ENCODE measurements at places on chromosomes 2 and 18. TPM values are rescaled to one million over a fixed set of nuclear protein-coding genes. Genes with fewer than 3 reads are reported as not detected.

Gene CFC1
- not detected for total RNA-seq

Gene TAF4B
- 18.7 TPM for total RNA-seq

Gene MALL
- total RNA-seq = 0.47 TPM

Gene SPATA3
- 0.24 TPM for total RNA-seq

Gene TRIM43
- not detected for total RNA-seq

Gene FABP1
- not detected for total RNA-seq

Gene SLC5A7
- not detected for total RNA-seq

Gene SLC66A3
- total RNA-seq = 10.3 TPM

Gene DUSP19
- 3.6 TPM for total RNA-seq

Gene GRHL1
- total RNA-seq = 0.88 TPM

GRCh38 chr2:65402780-65403528 lies 29.4 kb downstream of the SPRED2 start:
- no peak overlapping the region for H3K27ac ChIP-seq
- H3K27me3 ChIP-seq = no peaks in the 10 kb centered on the region
- no peaks in the 10 kb centered on the region for H3K36me3 ChIP-seq

DNA sequence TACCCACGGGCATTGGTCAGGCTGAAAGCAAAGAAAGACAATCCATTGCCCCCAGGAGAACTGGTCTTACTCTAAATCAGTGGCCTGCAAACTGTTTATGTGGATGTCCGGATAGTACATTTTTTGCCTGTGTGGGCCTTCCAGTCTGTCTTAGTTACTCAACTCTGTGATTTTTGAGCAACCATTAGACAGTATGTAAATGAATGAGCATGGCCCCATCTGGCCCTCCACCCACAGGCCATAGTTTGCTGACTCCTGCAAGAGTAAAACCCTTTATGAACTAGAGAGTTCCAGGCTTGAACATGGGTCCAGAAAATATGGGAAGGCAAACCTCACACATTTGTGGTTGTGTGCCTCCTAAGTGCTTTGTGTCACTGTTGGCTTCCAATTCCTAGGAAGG lies 55.7 kb upstream of the CYP1B1 start:
- no peak overlapping the region for H3K27ac ChIP-seq
- no peaks in the 10 kb centered on the region for H3K36me3 ChIP-seq
- no peaks in the 10 kb centered on the region for H3K27me3 ChIP-seq
- H3K4me1 ChIP-seq = no peaks in the 10 kb centered on the region

GRCh38 chr2:207876842-207877535 lies 107.3 kb upstream of the FZD5 start:
- no peaks in the 10 kb centered on the region for H3K27me3 ChIP-seq
- no peaks in the 10 kb centered on the region for H3K4me1 ChIP-seq
- no peaks in the 10 kb centered on the region for H3K36me3 ChIP-seq

- no peaks in the 10 kb centered on the region for H3K27me3 ChIP-seq
- no peaks in the 10 kb centered on the region for H3K36me3 ChIP-seq
- DNase-seq = no peak
- H3K27ac ChIP-seq = no peak overlapping the region
- H3K4me3 ChIP-seq = no peak overlapping the region
- no peaks in the 10 kb centered on the region for H3K4me1 ChIP-seq
These were observed 24.4 kb upstream of the ITM2C start for GRCh38 chr2:230840301-230840700.

DNA sequence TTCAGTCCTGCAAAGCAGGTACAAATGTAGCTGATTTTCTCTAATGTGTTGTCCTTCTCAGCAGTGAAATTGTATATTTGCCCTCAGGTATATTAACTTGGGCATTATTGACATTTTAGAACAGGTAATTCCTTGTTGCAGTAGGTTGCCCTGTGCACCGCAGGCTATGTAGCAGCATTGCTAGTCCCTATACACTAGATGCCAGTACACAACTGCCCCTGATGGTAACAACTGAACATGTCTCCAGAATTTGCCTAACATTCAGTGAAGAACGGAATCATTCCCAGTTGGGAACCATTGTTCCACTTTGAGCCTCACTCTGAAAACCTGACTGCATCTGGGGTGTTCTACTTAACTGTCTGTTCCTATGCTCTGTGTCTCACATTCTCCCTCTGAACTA lies 23.1 kb upstream of the TFPI start:
- no peak for DNase-seq
- no peaks in the 10 kb centered on the region for H3K36me3 ChIP-seq
- no peak overlapping the region for H3K4me3 ChIP-seq
- no peaks in the 10 kb centered on the region for H3K27me3 ChIP-seq

DNA sequence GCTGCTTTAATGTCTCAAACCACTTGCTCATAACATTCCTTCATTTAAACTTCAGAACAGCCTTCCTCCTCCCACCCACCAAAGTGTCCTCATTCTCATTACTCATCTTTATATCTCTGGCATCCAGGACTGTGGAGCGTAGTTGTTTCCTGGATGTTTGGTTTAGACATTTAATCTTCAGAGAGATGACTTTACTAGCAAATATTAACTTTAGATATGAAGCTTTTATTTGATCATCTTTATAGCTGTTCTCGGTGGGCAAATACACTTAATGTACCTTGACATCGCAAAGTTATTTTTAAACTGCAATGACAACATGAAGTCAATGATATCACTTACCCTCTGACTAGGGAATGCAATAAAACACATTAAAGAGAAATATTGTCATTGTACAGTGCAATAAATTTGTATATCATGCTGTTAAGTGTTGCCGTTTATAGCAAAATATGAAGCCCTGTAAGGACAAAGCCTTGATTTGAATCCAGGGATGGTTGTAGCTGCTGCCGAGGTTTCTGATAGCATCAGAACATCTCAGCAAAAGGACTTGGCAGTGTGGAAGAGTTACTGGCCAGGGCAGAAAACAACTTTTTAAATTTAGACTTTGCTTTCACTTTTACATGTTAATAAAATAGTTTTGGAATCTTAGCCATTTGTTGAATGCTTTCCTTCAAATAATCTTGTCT lies 4.6 kb upstream of the LAMA3 start:
- no peak for DNase-seq
- no peak overlapping the region for H3K27ac ChIP-seq
- H3K36me3 ChIP-seq = no peaks in the 10 kb centered on the region
- peaks cover 17% of the 10 kb centered on the region for H3K27me3 ChIP-seq
- H3K4me3 ChIP-seq = no peak overlapping the region

GRCh38 chr2:19754907-19755306 lies 146.9 kb downstream of the TTC32 start:
- H3K4me3 ChIP-seq = no peak overlapping the region
- H3K4me1 ChIP-seq = no peaks in the 10 kb centered on the region
- H3K27ac ChIP-seq = no peak overlapping the region
- no peaks in the 10 kb centered on the region for H3K27me3 ChIP-seq

GRCh38 chr2:238467792-238468191 lies 41.1 kb downstream of the ASB1 start:
- H3K4me1 ChIP-seq = no peaks in the 10 kb centered on the region
- DNase-seq = no peak
- no peaks in the 10 kb centered on the region for H3K27me3 ChIP-seq
- no peak overlapping the region for H3K4me3 ChIP-seq
- H3K27ac ChIP-seq = no peak overlapping the region

- no peak for DNase-seq
- no peak overlapping the region for H3K4me3 ChIP-seq
- H3K27me3 ChIP-seq = no peaks in the 10 kb centered on the region
- H3K36me3 ChIP-seq = peaks cover 49% of the 10 kb centered on the region
These were observed 21.3 kb downstream of the PLEKHB2 start for GRCh38 chr2:131126436-131126835.

GRCh38 chr2:28356095-28356911 lies 36.4 kb upstream of the FOSL2 start:
- H3K36me3 ChIP-seq = no peaks in the 10 kb centered on the region
- DNase-seq = peak; percentile 43
- H3K4me1 ChIP-seq = peaks cover 44% of the 10 kb centered on the region

GRCh38 chr2:160194351-160194750 lies 5.7 kb downstream of the ITGB6 start:
- no peak overlapping the region for H3K4me3 ChIP-seq
- H3K4me1 ChIP-seq = no peaks in the 10 kb centered on the region
- no peak for DNase-seq
- no peaks in the 10 kb centered on the region for H3K36me3 ChIP-seq
- no peak overlapping the region for H3K27ac ChIP-seq

GRCh38 chr2:121562269-121563176 lies 31.8 kb downstream of the RNU4ATAC start:
- H3K4me3 ChIP-seq = no peak overlapping the region
- H3K36me3 ChIP-seq = no peaks in the 10 kb centered on the region
- no peak overlapping the region for H3K27ac ChIP-seq
- no peaks in the 10 kb centered on the region for H3K27me3 ChIP-seq
- no peaks in the 10 kb centered on the region for H3K4me1 ChIP-seq

DNA sequence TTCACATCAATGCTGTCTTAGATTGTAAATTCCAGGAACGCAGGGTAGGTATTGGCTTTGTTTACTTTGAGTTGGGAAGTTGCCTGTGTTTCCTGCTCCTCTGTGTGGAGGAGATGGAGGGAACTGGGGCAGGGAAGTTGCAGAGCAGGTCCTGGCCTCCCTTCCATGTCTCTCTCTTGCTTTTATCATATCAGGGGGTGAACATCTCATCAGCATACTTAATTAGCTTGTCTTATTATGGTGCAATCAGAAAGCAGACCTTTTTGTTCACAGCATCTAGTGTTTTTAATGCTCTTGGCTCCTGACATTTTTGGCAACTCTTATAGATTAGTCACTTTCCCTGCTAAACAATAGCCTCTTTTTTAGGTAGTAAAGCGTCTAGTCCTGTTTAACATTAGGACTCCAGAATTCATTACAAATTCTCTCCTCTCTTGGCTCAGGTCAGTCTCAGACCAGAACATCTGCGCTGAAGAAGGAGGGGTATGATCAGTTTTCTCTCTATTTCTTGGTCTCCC lies 11.5 kb upstream of the DIPK1C start:
- H3K4me3 ChIP-seq = no peak overlapping the region
- no peaks in the 10 kb centered on the region for H3K27me3 ChIP-seq
- no peaks in the 10 kb centered on the region for H3K4me1 ChIP-seq
- DNase-seq = no peak

GRCh38 chr18:51195451-51196117 lies 1.9 kb downstream of the MEX3C start:
- DNase-seq = peak; percentile 60
- H3K4me3 ChIP-seq = peak overlapping the region; percentile 74
- peak overlapping the region; percentile 85 for H3K27ac ChIP-seq

- no peak within 1 kb of the TSS for H3K27ac ChIP-seq
- peak; percentile 25 for DNase-seq
- H3K4me1 ChIP-seq = peaks cover 52% of the 10 kb centered on the region
- no peaks in the 10 kb centered on the region for H3K27me3 ChIP-seq
These were observed at the start of gene CAPG for GRCh38 chr2:85409845-85410583. TSS of gene CAPG (minus strand) at chr2:85410366. CDS start at chr2:85402145, 8,221 bp downstream.

DNA sequence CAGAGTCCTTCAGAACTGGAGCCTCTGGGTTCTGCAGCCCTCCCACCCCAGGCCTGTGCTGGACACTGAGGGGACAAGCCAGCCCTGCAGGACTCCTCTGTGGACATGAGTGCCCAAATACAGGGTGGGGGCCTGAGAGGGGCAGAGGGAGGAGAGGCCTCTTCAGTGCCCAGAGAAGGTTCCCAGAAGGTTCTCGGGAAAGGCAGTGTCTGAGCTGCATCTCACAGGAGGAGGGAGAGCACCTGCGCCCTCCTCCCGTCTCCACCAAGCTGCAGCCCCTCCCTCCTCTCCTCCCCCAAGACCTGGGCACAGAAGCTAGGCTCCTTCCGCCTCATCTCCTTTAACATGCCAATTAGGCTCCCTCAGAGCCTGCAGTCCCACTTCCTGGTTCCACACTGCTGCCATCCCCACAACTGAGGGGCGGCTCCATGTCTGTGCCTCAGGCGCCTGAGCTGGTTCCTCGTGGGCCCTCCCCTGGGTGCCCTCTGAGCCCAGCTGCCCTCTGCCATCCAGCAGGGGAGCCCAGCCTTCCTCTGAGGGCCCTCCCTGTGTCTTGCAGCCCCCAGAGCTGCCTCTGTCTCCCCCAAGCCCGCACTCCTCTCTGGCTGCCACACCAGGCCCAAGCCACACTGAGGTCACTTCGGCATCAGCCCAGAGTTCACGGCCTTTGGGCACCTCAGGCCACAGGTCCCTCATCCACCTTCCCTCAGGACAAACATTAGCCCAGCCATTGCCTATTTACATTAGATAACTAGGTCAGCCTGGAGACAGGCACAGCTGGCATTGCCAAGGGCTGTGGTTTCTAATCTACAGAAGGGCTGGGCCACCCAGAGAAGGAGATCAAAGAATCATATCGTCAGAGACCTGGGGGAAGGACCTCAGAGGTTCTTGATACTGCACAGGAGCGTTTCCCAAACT lies 28.9 kb downstream of the KCNK3 start:
- H3K4me3 ChIP-seq = no peak overlapping the region
- H3K27me3 ChIP-seq = no peaks in the 10 kb centered on the region
- no peak overlapping the region for H3K27ac ChIP-seq
- DNase-seq = no peak

GRCh38 chr2:241788135-241788534 lies 11.5 kb downstream of the GAL3ST2 start:
- DNase-seq = no peak
- no peaks in the 10 kb centered on the region for H3K36me3 ChIP-seq

DNA sequence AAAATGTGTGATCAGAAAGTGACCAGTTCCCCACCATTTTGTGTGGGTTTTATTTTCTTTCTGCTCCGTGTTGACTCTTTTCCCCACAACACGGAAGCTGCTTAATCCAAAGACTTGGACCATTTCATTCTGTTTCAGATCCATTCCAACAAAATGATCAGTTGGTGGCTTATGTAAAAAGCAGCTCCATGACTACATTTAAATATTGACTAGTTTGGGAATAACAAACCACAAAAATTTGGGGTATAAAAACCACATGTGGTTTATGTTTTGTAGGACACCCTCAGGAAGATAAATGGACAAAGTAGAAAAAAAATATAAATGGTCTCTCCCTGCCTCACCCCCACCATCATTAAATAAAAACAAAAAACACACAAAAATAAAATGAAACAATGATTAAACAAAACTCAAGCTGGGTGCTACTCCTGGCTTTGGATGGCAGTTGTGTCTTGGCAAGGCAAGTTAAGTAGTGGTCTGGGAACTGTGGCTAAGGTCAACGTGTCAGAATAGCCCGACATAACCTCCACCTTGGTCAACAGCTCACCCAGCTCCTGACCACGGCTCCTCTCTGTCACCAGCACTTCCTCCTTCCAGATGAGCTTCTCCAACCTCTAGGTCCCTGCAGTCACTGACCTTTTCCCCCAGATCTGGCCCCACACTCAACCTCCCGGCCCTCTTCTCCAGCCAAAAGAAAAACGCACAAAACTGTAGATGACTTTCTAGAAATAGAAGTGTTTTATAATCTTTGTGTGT lies 12.8 kb upstream of the WIPF1 start:
- H3K4me1 ChIP-seq = peaks cover 83% of the 10 kb centered on the region
- DNase-seq = no peak
- peak overlapping the region; percentile 7 for H3K27ac ChIP-seq
- H3K27me3 ChIP-seq = no peaks in the 10 kb centered on the region
- H3K36me3 ChIP-seq = no peaks in the 10 kb centered on the region

DNA sequence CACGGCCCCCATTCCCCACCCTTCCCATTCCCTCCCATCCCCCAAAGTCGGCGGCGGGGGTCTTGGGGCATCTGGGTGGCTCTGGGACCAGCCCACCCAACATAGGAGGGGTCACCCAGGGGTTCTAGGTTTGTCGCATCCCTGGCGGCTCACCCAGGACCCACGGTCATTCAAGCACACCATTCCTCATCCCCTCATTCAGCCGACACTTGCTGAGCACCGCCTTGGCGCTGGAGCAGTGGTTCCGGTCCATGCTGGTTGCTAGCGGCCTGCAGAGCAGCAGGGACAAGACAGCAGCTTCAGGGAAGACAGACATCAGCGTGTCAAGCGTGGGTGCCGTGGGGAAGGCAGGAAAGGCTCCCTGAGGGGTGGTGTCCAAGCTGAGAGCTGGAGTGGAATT lies 50.5 kb upstream of the OTOS start:
- H3K4me1 ChIP-seq = no peaks in the 10 kb centered on the region
- H3K4me3 ChIP-seq = no peak overlapping the region
- H3K27me3 ChIP-seq = no peaks in the 10 kb centered on the region
- H3K27ac ChIP-seq = no peak overlapping the region

All from CD8-positive, alpha-beta memory T cell (primary cell).